ENCODE measurements at places on chromosomes 12 and 14.
A peak's percentile ranks its signal among the peaks of the same experiment; 100 is the strongest.

DNA sequence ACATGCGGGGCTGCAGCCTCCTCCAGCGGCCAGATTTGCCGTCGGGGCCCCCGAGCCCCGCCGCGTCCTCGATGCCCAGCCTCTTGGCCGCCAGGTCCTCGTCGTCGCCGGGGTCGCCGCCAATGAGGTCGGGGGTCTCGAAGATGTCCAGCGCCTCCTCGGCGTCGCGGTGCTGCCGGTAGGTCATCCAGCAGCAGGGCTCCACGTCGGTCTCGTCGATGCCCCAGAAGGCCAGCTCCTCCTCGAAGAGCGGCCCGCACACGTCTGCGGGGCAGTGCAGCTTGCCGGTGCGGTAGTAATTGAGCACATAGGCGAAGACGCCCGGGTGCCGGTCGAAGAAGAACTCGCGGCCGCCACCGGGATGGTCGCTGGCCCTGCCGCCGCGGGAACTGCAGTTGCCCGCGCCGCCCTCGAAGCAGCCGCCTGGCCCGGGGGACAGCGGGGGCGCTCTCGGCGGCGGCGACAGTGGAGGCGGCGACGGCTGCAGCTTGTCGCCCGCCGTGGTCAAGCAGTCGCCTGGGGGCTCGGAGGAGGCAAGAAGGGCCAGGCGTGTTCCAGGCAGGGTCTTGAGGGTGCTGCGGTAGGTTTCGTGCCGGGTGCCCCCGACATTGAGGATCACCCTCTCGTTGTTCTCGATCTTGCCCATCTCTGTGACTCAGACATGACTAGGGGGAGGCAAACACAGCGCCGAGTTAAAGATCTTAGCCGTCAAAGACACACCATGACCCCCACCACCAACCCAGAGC is 2.1 kb downstream of the KCNC2 start:
- DNase-seq = no peak

GRCh38 chr12:49093792-49094159 is 825 bp downstream of the DHH start:
- no peak for DNase-seq

DNA sequence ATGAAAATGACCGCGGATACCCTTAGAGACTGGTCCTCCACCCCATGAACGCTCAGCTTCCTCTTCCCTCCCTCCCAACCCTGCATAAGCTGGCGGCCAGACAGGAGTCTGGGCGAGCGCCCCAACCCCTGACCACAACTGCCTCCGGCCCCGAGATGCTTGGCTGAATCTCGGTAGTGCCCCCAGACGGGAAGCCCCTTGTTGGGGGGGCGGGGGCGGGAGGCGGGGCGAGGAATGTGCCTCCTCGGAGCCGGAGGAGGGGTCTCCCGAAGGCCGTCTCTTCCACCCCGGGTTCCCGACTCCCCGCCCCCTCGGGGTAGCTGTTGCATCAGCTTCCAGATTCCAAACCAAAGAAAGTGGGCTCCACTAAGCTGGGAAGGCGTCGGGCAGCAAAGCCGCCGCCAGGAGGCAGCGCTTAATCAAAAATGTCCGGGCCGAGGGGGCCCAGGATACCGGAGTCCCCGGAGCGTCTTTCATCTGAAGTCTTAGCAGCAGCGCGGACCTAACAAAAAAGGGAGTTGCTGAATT is 7.1 kb upstream of the MRPL52 start:
- DNase-seq = peak; percentile 66

DNA sequence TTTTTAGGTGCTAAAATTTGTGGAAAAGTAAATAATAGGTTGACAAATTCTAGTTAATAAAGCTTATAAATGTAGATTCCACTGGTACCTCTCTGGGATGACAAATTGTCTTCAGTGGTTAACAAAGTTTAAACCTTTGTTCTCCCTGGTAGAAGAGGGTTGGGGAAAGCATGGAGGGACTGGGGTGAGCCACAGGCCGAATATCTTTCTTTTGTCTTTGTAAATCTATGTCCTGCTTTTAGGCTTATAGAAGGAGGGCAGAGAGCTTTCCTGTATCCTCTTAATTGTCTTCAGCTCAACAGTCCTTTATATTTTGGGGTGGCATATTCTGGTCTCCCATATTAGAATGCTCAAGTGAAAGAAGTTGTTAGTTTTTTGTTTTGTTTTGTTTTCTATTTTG is 142.2 kb upstream of the CNOT2 start:
- no peak for DNase-seq

DNA sequence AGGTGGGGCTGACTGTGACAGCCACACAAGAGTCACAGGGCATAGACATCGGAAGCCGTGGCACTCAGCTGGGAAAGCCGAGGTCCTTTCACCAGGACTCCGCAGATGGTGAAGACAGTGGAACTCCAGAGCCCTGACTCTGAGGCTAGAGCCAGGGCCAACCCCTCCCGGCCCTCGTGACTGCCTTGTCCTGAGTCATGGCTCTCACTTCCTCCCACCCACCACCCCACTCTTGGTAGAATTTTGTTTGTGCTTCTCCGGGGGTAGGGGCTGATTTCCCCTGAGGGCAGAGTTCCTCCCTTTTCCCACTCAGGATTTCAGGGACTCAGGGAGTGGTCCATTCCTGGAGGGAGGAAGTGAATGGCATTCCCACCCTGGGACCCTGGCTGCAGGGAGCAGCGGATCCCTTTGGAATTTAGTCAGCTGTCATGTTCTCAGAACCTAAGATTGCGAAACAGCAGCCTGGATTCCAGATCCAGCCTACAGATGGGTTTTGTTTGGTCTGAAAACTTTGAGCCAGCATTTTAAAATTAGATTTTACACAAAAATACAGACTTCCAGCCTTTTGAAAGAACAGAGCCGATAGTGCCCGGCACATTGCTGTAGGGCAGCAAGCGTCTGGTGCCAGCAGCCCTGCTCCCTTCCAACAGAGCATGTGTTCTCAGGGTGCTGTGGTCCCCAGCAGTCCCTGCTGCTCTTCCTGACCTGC is 50.7 kb downstream of the TPCN1 start:
- DNase-seq = no peak

- DNase-seq = no peak
These were observed 59.4 kb downstream of the TTC7B start for GRCh38 chr14:90756755-90757345.

DNA sequence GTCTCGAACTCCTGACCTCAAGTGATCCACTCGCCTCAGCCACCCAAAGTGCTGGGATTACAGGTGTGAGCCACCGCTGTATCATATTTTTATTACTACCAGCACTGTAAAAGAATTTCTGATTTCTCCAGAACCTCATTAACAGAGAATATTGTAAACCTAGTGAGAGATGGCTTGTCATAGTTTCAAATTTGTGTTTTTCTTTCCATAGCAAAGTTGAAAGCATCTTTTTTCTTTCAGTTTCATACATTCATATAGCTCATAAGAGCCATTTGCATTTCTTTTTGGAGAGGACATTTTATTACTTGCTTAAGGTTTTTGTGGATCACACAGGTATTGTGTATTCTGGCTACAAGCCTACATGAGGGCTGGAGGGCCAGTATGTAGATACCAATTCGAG is 58.0 kb downstream of the MIS18BP1 start:
- no peak for DNase-seq

Measured in activated CD4-positive, alpha-beta T cell treated with anti-CD3 and anti-CD28 coated beads for 1 hour (primary cell).